ENCODE measurements at places on chromosomes 16 and 17.

DNA sequence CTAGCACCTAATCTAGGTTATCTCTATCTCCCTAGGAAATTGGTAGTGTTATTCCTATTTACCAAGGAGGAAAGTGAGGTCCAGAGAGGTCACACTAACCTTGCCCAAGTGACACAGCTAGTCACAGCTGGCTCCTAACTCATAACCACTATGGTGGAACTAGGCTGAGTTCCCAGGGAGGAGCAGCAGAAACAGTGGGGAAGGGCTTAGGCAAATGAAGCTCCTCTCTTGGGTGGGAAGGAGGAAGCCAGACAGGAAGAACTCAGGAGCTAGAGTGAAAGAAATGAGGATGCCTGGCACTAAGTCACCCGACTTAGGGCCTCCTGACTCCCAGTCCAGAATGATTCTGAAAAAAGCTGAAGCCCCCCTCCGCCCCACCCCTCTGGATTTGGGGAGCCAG is 34.5 kb downstream of the PSME3IP1 start:
- DNase-seq: no peak

DNA sequence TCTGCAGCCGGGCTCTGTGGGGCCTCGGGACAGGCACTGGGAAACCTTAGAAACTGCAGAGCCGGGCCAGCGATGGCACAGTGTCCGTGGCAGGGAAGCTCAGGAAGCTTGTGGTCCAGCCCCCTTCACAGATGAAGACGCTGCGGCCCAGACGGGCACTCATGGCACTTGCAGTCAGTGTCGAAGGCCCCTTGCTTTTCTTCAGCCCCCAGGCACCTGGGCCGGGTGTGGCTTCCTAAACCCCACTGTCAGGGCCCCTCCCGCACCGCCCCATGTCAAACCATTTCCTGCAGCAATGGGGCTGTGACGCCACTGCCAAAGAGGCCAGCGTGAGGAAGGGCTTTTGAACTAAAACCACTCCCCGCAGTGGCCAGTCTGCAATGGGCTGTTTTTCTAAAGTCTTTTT is 164.0 kb downstream of the LAT start:
- peak; percentile 81 for DNase-seq

- DNase-seq: no peak
Observed at GRCh38 chr16:4344983-4345835, 5.9 kb downstream of the PAM16 start.

DNA sequence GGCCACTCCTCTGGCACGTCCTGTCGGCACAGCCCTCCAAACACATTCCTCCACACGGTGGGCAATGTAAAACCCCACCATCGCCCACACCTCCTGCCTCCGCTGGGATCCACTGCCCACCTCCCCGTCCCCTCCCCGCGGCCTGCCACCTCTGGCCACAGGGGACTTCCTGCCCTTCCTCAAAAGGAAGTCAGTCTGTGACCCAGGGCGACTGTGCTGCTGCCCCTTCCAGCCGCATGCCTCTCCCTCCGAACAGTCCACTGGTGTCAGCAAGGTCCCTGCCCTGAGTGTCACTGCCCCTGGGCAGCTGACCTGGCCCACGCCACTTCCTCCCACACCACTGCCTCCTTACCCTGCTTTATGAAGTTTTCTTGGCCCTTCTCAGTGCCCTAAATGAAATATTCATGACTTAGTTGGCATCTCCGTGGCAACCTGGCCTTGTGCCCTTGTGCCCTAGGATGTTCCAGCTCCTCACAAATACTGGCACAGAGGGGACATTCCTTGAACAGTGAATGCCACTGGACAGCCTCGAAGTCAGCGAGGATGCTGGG is 2.0 kb downstream of the PLD6 start:
- no peak for DNase-seq

GRCh38 chr16:19882186-19882585 is 2.5 kb downstream of the GPRC5B start:
- DNase-seq: no peak

GRCh38 chr16:55836158-55836611 is 3.3 kb upstream of the CES1 start:
- peak; percentile 9 for DNase-seq

- no peak for DNase-seq
Observed at GRCh38 chr16:74522160-74522559, 84.8 kb downstream of the GLG1 start.

DNA sequence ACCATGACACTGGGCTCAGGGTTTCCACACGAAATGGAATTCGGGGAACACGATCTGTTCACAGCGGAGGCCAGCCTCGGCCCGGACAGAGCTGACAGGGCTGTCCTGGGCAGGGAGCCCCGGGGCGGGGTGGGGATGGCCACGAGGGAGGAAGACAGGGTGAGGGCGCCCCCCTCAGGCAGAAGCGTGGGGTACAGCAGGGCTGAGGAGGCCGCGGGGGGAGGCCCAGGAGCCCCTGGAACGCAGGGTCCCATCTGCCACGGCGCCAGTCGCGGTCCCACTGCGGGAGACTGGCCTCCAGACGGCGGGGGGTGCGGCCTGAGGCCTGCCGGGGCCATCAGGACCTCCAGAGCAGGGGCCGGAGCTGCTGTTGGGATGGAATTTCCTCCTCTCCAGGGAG is 75.9 kb downstream of the LMF1 start:
- DNase-seq: no peak

DNA sequence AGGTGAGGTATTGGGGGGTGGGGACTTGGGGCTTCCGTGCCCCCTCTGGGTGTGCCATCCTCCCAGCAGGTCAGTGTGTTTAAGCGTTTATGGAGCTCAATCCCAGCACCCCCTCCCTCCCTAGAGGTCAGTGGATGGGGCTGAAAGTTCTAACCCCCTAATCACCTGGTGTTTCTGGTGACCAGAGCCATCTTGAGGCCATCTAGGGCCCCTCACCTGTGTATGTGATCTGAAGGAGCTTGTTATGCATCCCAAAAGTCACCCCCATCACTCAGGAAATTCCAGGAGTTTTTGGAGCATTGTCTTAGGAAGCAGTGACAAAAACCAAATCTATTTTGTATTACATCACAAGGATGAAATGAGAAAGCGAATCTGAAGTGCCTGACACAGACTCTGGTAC is 67.8 kb upstream of the NOL11 start:
- DNase-seq: no peak

DNA sequence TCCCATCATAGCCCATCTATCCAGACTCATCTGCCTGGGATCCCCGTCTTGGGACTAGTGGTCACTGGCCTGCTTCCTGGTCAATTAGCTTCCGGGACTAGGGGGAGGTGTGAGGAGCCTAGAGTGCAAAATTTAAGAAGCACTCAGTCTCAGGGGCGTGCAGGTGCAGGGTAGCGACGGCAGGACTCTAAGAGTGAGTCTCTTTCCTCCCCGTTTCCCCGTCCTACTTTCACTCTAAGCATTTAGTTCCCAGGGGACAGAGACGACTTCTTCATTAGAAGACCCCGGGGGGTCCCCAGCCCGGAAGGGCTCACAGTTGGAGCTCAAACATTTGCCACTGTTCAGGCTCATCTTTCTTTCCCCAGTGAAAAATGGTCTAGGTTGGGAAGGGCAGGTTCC is 677 bp upstream of the ZNHIT3 start:
- DNase-seq: no peak

- peak; percentile 86 for DNase-seq
Observed at GRCh38 chr17:81101614-81102306, 63.5 kb upstream of the PVALEF start.

- DNase-seq: no peak
Observed at GRCh38 chr16:87551487-87551886, 50.8 kb upstream of the JPH3 start.

DNA sequence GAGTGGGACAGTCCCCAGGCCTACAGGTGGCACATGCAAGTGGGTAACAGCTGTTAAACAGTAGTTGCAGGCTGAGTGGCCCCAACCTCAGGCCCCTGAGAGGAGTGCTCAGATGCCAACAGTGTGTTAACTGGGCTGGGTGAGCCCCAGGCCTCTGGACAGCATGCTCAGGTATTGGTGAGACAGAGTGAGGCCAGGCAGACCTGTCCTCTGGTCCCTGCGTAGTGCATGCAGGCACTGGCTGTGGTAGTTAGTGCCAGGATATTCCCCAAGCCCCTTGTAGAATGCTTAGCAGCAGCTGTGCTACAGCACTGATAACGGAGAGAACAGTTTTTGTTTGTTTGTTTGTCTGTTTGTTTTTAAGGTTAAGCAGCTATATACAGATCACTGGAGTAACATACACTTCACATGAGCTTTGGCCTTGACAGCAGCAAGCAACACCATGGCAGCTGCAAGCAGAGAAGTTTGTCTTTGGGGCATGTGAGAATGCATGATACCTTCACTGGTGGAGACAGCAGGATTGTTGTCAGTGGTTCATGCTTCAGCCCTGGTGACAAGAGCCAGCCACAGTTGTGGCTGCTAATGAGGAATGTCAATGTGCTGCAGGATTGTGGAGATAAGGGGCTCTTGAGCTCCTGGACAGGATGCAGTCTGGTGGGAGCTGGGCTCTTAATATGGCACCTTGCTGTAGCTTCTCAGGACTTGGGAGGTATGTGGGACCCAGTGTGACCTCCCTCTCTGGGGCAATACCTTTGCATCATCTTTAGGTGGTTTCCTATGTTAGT is 614.4 kb downstream of the CDH11 start:
- no peak for DNase-seq

GRCh38 chr16:14409563-14409962 is 220.5 kb downstream of the PARN start:
- DNase-seq: no peak

- no peak for DNase-seq
Observed at GRCh38 chr17:9144502-9145249, 123.4 kb downstream of the NTN1 start.

GRCh38 chr16:23682181-23682580 is 3.5 kb downstream of the PLK1 start:
- DNase-seq: no peak

- peak; percentile 95 for DNase-seq
Observed at GRCh38 chr16:49530427-49530970, 156.9 kb downstream of the C16orf78 start.

DNA sequence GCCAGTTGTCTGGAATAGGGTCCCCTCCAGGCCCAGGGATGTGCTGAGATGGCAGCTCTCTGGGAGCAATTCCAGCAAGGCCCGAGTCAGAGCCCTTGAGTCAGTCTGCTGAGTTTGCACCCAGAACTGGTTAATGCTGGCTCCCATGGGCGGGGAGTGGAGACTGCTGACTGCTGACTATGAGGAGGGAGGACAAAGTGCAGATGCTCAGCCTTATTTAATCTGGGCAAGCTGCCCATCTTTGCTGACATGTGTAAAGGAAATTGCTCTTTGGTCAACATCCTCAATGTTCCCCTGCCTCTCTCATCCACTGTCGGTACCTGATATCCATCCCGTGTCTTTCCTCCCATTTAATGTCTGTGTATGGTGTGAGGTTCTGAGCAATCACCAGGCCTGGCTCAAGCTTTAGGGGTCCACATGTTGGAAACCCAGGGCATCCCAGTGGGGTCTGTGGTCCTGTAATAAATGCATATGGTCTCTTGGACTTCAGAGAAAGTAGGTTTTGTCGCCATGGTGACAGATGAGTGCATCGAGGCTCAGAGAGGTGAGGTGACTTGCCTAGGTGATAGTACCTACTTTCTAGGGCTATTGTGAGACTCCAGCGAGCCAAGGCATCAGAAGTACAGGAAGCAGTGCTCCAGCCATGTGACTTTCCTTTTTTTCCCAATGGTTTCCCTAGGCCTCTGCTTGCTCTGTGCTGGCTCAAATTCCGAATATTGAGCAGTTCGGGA is 20.0 kb upstream of the RNF135 start:
- no peak for DNase-seq

- DNase-seq: no peak
Observed at GRCh38 chr17:40541873-40542557, 23.3 kb downstream of the CCR7 start.

- DNase-seq: peak; percentile 25
Observed at GRCh38 chr17:13002761-13003453, 14.9 kb downstream of the ELAC2 start.

- peak; percentile 98 for DNase-seq
Observed at GRCh38 chr16:25031441-25032307, 16.5 kb upstream of the ARHGAP17 start.

- peak; percentile 95 for DNase-seq
Observed at GRCh38 chr17:13931111-13931526, 138.2 kb upstream of the COX10 start.

GRCh38 chr17:46191322-46192188 is 1.7 kb downstream of the KANSL1 start:
- DNase-seq: no peak

DNA sequence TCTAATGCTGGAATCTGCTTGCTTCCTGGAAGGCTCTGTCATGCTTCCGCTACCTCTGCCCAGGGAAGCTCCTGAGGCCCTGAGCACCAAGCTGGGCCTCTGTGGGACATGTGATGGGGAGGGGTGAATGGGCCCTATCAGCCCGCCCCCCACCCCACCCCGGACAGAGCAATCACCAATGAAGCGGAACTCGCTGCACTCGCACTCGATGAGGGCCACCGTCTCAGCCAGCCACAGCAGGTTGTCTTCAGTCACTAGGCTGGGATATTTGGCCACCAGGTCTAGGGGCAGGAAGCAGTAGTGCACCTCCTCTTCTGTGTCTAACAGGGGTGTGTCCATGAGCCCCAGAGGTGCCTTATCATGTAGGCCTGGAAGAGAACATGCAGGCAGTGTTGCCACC is 23.6 kb downstream of the KCTD19 start:
- no peak for DNase-seq

DNA sequence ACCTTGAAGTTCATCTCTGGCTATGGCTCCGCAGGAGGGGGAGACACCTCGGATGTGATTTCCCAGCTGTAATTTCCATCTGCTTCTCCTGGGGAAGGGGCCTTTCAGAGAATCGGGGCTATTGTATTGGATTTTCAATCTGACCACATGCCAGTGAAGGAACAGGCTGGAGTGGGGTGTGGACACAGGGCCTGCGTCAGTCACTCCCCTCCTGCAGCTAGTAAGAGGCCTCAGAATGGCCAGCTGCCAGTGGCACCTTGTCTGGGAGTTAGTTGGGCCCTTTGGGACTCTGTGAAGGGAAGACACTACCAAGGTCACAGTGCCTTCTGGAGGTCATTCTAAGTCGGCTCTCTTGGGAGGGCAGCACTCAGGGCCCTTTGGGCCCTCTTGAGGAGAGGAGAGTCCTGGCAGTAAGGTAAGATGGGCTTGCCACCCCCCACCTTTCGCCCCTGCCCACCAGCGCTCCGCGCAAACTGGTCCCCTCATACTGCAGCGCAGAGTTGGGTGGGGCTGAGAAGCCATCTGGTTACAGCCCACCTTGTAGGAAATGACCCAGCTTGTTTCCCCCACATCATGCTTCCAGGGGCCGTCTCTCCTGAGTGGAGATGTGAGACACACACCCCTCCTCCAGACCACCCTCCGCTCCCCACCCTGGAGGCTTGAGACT is 5.4 kb downstream of the NXPH3 start:
- no peak for DNase-seq

- no peak for DNase-seq
Observed at GRCh38 chr16:4674926-4675530, 18.3 kb upstream of the NUDT16L1 start.

All from common myeloid progenitor, CD34-positive (primary cell).